ENCODE measurements at places on chromosomes 12 and 14.

GRCh38 chr14:61654026-61654425 is 41.3 kb upstream of the HIF1A start:
- no peak for DNase-seq

DNA sequence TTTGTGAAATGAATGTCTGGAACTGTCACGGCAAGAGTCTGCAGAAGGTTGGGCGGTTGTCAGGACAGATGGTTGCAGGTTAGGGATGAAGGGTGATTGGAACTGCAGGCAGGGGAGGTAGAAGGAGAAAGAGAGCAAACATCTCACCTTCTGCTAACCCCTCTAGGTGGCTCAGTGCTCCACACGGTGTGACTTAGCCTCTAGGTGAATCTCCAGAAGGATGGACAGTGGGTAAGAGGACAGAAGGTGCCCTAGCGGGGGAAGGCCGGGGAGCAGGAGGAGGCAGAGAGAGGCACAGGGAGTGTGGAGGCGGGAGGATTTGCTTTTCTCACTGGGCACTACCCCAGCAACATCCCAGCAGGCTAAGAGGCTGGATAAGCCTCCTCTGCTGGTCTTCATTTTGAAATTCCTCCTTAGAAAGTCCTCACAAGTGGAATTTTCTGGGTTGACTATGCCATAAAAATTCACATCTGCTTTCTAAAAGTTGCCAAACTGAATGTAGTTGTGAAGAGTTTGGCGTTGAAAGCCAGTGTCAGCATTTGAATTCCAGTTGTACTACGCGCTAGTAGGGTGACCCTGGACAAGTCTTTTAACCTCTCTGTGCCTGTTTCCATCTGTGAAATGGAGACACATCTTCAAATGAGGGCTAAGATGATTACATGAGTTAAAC is 10.7 kb upstream of the GPR68 start:
- DNase-seq = no peak

- DNase-seq = no peak
These were observed 5.7 kb downstream of the MAP3K9 start for GRCh38 chr14:70803321-70804310.

- DNase-seq = no peak
These were observed 569 bp upstream of the RGS6 start for GRCh38 chr14:71931492-71932228.

DNA sequence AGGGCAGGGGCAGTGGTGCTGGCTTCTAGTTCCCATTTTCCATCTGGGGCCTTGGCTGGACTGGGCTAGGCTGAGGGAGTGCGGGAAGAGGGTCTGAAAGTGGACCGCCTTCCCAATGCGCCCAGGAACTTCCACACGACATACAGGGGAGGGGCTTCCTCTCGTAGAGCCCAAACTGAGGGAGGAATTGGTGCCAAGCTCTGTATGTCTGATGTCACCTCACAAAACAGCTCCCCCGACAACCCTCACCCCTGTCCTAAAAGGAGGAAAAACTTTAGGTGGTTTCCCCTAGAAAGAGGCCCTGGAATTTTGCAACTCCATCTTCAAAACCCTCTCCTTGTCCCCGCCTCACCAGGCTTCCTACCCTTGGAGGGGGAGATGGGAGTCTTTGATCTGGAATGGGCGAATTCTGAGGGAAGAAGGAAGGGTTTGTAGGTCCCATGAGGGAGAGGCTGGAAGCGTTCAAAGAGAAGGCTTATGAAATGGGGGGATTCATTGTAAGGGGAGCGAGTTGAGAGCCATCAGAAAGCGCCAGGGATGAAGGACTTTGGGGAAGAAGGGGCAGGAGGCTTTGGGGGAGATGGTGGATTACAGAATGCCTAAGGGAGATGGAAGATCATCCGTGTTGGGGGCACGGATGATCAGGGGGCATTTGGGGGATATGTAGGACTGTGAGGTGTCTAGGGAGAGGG is 844 bp downstream of the GLTP start:
- DNase-seq = no peak

DNA sequence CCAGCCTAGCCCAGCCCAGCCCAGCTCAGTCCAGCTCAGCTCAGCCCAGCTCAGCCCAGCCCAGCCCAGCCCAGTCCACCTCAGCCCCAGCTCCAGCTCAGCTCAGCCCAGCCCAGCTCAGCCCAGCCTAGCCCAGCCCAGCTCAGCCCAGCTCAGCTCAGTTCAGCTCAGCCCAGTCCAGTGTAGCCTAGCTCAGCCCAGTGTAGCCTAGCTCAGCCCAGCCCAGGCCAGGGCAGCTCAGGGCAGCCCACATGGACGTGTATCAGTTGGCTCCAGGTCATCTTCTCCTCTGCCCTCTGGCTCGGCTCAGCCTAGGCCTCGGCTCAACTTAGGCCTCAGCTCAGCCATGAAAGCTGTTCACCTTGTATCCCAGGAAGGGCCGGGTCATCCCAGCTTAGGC is 64.7 kb downstream of the TMEM121 start:
- DNase-seq = no peak

DNA sequence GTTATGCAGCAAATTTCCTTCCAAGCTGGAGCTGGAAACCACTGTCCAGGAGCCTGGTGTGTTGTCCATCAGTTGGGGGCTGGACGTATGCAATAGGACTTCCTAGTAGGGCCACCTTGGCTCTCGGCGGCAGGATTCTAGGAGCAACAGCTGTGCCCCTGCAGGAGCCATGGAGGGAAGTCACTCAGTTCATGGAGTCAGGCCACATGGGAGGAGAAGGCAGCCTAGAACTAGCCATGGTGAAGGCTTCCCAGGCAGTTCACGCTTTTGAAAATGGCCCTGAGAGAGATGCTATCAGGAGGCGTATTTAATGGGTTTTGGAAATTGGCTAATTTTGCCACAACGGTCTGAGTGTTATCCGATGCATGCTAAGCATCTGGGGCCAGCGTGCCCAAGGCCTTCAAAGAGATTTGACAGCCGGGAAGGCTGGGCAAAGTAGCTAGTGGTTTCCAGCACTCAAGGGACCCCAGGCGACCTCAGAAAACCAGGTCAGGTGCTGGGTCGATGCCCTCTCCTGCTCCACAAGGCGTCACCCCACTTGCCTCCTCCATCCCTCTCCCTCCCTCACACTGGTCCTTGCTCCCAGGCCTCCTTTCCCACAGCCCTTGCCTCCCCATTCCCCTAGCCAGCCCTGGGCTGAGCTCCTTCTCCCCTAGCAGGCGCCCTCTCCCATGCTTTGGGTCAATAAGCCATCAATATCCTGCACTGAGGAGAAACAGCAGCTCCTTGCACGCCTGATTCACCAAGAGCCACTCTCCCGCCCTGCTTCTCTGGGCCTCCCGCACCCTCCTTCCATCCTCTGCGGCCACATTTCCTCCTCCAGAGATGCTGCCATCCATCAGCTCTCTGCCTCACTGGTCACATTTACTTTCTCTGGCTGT is 30.9 kb upstream of the SYNDIG1L start:
- DNase-seq = no peak

GRCh38 chr12:15532364-15532977 is 210.2 kb downstream of the PTPRO start:
- peak; percentile 12 for DNase-seq

GRCh38 chr14:95319312-95320077 is at the start of gene CLMN:
Gene CLMN, minus strand, starts transcription at chr14:95319908. Its CDS starts 116 bp downstream, at chr14:95319792.
- DNase-seq = peak; percentile 8

GRCh38 chr12:15684896-15685658 is 104.1 kb downstream of the EPS8 start:
- no peak for DNase-seq

DNA sequence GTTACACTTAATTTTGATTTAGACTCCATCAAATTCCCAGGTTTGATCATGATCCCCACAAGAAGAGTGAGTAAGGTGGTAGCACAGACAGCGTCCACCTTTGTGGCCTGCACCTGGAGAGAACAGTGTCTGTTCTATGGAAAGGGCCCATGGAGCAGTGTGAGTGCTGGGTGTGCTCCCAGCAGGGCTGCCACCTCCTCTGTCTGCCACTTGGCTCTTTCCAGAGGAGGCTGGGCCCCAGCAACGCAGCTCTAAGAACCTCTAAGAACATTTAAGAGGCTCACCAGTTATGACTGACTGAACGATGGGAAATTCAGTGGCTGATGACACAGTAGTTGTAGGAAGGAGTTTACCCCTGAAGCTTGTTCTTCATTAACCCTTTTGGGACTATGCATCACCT is 17.3 kb downstream of the VDR start:
- DNase-seq = no peak

- DNase-seq = no peak
These were observed 343.5 kb downstream of the PCNX1 start for GRCh38 chr14:71250791-71251190.

DNA sequence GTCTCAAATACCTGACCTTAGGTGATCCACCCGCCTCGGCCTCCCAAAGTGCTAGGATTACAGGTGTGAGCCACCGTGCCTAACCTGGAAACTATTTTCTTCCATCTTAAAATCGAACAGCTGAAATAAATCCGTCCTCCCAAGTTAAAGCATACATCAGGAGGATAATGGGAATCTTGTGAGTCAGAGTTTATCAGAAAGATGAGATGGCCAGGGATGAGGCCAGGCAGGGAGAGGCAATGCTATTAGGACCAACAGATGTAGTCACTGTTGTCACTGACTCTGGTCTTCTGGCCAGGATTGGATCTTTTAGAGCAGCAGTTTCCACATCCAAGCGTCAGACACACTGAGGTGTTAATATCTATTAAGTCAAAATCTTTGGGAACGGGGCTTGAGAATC is 61.7 kb upstream of the USP44 start:
- DNase-seq = no peak

DNA sequence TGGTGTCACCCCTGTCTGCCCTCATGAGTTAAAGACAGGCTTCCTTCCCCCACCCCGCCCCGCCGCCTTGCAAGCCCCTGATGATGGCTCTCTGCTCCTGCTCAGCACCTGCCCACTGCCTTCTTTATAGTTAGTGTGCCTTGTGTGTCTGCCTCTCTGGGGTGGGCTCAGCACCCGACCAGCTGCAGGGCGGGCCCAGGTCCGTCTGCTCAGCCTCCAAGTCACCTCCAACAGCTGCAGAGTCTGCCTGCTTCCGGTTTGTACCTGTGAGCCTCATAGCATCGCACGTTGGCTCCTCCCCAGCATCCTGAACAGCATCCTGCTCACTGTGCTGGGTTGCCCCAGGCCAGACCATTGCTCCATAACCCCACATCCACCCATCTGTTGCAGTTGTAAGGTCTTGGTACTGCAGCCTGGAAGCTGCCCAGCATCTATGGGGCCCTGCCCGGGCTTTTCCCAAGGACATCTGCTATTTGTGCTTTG is 3.5 kb downstream of the TGFB3 start:
- DNase-seq = no peak

DNA sequence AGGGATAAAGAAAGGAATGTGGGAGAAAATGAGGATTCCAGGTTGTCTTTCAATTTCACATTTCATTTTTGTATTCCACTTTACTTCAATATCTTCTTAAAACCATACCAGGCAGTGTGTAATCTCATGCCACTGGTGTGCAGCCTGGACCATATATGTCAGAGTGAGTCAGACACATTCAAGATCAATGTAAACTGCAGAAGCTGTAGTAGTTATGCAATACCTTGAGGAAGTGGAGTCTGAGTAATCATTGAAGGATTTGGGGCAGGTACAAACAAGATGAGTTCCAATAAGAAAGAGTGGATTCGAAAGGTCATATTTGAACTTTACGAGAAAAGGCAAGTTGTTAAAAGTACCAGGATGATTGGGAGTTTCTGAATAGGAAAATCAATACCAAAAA is 14.1 kb downstream of the PLCZ1 start:
- DNase-seq = no peak

DNA sequence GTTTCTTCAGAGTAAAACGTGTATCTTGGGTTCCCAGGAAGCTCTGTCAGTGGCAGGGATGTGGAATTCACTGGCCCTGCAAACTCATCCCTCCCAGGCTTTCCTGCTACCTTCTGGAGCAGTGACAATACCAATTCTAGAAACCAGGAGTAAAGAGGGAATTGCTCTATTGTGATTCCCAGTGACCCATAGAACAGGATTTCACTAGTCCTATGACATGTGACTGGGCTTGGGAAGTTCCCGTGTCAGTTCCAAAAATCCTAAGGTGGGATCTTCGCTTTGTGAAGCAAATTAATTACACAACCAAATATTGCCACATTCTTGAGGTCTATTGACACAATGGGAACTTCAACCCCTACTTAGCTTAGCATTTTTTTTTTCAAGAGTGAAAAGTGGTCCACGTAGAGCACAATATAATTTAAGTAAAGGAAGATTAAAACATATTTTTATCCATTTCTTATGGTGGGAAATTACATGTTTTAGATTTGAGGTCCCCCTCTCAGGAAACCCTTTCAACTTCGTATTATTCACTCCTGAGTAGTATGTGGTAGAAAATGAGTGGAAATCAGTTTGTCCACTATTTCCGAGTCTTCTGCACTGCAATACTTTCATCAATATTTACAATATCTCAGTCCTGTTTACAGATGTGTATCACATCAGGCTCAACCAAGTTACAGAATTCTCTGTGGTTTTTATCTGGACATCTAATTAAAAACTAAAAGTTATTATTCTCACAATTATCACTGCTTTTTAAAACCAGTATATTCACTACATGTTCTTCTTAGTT is 88.9 kb upstream of the SOX5 start:
- no peak for DNase-seq

DNA sequence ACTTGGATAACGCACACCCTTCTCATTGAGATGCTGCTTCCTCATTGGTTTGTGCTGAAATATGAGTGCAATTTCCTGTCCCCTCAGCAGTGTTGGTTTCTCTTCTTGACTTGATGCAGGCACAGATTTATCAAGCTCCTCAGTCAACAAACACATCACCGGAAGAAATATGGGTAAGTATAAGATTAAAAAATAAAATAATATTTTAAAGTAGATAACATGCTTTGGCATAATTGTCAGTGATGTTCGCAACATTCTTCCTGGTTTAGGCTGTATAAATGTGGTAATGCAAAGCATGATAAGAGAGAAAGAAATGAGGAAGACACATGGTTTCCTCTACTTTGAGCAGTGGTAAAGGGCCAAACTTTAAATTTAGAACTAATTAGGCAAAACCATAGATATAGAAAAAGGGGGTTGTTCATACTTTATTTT is at the start of gene GPR65:
Gene GPR65, plus strand, starts transcription at position 86 of the 432 bp plus-strand sequence. CDS start 5,713 bp downstream, outside the sequence.
- DNase-seq = no peak

- no peak for DNase-seq
These were observed 3.0 kb downstream of the NPFF start for GRCh38 chr12:53504004-53504920.

DNA sequence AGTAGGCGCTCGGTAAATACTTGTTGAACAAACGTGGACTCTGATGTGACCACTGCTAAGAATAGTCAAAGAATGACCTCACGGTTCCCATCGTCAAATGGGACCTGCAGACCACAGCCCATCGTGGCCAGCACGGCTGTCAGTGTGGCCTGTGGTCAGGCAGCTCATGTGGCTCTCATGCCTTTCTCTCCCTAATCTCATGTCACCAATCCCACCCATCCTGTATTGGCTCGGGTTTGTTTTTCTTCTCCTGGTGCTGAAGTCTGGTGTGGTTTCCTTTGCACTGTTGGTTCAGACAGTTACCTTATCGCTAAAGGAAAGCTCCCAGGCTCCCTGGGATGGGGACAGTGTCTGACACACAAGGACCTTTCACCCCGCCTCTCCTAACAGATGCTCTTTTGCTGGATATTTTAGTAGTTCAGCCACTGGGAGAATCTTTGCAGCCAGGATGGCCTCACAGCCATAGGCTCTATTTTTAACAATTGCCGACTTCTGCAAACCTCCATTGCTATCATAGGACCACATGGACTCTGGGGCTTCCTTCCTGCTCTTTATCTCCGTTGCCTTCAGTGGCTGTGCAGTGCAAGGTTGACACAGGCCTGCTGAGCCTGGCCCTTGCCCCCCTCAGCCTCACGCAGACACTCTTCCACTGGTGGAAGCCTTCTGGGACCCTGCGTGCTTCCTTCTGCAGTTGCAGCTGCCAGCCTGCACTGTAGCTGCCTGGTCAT is 293.1 kb upstream of the FKBP4 start:
- DNase-seq = no peak

- no peak for DNase-seq
These were observed 49.1 kb downstream of the R3HDM2 start for GRCh38 chr12:57381693-57382220.

Measured in T-helper 9 cell (primary cell).